ENCODE measurements at places on chromosomes 5 and 9.

- no peak for DNase-seq
These were observed 35.9 kb downstream of the KIF2A start for GRCh38 chr5:62341783-62342475.

DNA sequence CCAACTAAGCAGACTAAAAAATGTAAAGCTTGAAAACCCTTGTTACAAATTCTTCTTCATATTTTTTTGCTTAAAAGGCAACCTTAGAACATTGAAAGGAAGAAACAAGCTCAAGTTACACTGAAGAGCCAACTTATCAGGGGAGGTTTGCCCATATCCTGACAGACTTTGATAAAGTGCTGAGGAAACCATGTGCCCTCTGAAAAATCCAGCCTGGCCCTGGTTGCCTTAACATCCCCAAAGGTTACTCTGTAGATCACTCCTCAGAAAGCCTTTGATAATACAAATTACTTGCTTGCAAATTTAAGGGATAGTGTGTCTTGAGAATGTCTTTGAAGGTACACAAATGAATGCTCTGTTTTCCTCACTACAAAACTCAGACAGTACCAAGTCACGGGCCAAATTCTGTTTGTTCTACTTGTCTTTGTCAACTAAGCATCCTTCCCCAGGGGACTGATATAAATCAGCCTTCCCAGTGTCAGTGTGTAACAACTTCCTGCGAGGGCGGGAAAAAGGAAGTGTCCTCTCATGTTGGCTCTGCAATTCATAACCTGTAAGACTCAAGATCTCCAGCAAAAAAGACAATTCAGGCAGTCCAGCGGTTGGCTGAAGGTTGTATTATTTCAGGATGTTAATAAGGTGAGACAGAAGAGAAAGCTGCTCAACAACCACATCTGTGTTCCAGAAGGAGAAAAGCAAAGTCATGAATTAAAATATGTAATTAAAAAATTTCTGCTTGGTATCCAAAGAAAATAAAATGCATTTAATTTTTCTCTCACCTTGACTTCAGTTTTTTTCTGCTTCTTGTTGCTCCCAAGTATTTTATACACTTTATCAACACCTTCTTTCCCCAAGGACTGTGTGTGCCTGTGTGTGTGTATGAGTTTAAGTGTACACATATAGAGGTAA is 199.9 kb downstream of the PIK3R1 start:
- DNase-seq, result no peak

DNA sequence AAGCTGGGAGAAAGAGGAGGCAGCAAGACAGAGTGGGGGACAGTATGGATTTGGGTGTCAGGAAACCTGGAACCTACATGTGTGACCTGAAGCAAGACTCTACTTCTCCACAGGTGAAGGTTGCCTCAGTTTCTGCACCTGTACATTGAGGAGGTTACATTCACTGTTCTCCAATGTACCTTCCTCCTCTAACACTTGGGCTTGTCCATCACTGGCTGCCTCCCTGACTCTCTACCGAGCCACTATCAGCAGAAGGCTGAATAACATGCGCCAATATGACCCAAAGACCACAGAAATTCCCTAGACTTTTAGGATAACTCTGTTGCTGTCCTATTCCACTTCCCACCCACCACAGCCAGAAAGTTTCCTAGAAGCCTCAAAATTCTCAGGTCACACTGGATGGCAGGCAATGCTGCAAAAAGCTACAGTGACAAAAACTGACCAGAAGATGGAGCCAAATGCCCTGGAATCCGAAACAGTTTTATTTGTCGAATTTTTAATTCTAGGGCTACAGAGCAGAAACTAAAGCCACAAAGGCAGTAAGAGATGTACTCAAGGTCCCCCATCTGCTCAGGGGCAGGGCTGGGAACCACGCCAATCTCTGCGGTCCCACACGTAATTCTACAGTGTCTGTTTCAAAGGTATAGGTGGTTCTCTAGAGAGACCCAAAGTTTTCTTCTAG is 64.4 kb downstream of the FAM114A2 start:
- peak; percentile 24 for DNase-seq

GRCh38 chr5:171578049-171578828 is 158.8 kb downstream of the FGF18 start:
- no peak for DNase-seq

- no peak for DNase-seq
These were observed 15.9 kb downstream of the RHOBTB3 start for GRCh38 chr5:95746722-95747679.

- DNase-seq, result no peak
These were observed 19.4 kb downstream of the DAP start for GRCh38 chr5:10741661-10742060.

DNA sequence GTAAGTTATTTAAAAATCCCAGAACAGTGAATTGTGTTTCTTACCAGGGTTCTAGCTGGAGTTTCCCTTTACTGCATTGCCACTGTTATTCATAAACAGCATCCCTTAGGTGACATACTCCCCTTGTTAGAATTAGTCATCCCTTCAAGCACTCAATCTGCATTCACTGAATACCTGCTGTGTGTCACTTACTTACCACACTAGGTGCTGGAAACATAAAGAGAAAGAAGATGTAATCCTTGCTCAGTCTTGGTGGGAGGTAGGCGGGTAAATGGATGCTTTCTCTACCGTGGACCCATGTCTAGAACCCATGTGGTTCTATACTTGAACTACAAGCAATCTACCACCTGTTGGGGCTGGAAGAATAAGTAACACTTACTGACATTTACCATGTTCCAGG is 371.6 kb downstream of the KDM4C start:
- no peak for DNase-seq

DNA sequence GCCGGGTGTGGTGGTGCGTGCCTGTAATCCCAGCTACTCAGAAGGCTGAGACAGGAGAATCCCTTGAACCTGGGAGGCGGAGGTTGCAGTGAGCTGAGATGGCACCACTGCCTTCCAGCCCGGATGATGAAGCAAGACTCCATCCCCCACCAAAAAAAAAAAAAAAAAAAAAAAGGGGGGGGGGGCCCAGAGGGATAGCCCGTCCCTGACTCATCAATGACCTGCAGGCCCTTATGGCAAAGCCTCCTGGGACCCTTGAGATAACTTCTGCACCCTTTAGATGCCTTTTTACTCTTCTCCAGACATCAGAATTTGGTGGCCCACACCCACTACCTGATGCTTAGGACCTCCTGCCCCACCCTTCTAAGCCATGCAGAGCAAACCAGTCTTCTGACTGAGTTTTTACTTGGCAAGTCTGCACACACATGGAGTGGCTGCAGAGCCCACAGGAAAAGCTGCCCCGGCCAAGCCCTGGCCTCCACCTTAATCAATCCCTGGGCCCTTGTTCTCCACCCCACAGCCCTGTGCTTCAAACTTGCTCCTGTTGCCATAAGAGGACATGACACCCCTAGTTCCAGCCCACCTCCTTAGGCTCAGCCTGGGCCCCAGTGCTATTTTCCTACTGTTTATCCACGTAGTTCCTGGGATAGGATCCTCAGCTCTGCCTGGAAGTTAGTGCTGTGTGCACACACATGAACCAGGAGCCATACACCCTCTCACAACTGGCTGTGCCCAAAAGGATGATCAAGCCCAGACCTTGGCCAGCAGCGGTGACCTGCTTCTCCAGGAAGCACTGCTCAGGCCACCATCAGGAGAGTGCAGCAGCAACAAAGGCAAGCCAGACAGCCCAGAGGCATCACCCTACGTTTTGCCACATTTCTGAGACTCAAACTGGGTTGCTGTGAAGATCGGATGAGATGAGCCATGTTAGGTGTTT is 5.1 kb downstream of the MGAT1 start:
- no peak for DNase-seq

DNA sequence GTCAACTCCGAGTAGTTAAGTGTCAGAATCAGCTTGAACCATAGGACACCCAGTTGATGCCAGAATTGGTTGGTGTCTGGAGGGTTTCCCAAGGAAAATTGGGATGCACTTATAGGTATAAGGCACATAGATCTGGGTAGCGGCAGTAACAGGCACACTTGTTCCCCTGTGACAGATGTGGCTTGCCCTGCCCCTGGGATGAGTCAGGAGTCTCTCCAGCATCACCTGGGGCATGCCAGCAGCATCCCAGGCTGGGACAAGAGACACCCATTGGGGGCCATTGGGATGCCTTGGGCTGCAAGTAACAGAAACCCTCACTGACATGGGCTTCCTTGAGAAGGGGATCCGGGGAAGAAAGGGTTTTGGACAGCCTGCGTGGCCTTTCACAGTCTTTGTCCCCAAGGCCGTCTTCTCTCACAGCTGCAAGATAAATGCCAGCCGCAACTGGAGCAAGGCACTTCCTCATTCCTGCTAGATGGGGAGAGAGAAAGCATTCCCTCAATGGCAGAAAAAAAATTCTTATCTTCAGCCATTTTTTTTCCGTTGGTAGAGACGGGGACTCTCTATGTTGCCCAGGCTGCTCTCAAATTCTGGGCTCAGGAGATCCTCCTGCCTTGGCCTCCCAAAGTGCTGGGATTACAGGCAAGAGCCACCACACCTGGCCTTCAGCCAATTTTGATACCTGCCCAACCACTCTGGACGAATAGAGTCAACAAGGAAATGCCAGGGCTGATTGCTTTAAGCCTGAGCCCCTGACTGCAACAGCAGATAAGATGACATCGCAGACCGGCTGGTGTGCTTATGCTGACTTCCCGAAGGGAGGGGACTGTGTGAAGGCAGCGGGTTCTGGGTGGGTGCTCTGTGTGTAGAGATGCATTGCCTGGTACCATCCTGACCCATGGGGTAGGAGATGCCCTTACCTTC is 13.3 kb upstream of the RNF130 start:
- DNase-seq, result no peak

DNA sequence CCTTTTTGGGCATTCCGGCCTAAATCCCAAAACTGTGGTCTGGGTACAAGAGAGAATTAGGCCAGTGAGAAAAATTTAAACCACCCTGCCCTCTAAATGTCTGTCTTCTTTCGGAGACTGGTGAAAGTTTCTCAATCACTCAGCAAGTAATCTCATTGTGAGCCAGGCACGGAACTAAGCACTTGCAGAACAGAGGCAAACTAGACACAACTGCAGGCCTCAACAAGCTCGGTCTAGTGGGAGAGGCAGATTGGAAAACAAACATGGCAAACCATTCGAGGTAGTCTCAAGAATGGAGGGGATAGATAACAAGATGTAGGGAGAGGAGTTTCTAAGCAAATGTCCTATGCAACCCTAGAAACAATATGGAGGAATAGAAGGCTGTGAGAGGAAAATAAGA is 8.9 kb upstream of the C5orf58 start:
- no peak for DNase-seq

All from dorsolateral prefrontal cortex (tissue), 122 donors.